ENCODE measurements at places on chromosomes 3 and 15.

DNA sequence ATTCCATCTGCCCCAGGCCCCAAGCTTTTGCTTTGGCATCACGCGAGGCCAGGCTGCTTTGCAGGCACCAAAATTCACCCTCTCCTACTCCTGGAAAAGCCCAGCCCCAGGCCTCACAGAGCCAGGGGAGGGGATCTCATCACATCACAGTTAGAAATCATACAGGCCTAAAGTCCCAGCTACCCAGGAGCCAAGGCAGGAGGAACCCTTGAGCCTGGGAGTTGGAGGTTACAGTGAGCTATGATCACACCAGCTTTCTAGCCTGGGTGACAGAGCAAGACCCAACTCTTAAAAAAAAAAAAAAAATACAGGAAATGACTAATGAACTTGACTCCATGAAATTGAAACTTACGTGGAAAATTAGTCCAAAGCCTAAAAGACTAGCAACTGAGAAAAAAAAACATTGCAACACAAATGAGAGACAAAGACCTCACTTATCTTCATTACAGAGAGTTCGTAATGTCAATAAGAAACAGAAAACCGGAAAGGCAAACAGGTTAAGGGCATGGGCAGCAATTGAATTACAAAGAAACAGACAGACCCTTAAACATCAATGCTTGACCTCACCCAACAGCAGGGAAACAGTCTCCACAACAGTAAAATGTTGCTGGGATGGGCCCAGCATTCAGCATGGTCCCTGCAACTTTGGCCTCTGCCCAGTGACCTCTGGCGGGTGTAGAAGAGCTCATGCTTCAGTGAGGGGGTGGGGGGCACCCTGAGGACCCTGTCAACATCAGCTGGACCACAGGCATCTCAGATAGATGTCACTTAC lies 151.5 kb downstream of the LRRK1 start:
- DNase-seq, result peak; percentile 76

DNA sequence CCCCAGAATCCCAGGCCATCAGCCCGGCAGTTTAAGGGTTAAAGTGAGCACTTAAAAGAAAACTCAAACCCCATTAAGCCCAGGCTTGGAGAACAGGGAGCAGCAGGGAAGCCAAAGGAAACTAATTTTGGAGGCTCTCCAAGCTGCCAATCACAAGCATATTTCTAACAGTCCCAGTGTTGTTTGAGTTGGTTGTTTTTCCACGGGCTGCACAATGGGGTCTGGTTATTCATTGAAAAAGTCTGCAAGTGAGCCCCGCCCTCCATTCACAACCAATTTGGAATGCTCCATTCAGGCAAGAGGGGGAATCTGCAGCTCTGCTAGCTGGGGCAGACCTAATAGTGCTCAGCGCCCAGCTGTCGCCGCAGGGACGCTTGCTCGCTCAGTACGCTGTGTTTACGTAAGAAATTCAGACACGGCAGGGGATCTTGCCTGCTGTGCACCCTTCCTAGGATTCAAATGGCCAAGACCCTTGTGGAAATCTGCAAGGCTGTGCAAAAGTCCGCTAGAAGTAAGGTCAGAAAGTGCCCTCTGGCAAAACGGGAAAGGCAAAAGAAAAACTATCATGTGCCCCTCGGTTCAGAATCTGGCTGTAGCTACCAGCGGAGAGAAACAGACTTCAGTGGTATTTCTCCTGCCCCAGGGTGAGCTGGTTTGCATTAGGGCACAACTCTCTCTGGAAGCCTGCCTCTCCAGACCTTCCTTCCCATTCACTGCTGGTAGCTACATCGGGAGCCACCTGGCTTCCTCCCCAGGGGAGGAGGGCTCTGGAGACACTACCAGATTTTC lies 11.0 kb downstream of the ETV5 start:
- peak; percentile 84 for DNase-seq

GRCh38 chr15:90588427-90588826 lies 58.7 kb downstream of the CRTC3 start:
- no peak for DNase-seq

GRCh38 chr15:60237446-60237845 lies 160.3 kb downstream of the ANXA2 start:
- no peak for DNase-seq

GRCh38 chr3:48112813-48113212 lies 75.4 kb downstream of the CDC25A start:
- no peak for DNase-seq

DNA sequence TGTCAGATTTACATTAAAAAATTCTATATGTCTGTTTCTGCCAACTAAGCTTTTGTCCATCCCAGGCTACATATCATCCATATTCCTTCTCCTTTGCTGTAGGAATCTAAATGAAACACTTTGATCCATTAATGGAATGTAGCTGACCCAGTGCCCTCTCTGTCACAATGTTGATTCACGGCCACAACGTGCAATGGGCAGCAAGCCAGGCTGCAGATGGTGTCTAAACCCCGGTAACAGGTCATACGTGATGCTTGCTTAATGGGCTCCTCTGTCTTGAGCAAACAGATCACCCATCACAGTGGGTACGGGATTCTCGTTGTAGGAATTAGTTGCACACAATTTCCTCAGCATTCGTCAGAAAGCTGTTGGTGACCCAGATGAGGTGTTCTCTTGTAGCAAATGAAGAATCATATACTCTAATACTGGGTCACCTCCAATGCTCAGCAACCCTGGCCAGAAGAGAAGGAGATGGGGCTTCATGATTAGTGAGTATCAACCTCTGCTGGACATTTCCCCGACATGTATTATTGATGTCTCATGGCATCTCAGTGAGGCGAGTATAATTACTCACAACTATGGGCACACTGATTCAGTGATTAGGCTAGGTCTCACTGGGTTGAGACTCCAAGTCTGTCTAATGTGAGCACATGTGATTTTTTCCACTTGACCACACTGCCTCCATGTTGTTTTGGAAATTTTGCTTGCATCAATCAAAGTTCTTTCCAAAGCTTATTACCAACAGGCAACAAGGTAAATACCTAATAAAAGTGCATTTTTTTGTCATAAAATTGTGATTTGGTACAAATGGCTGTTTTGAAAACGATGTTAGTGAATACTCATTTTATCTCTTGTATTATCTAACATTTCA lies 12.9 kb upstream of the DCBLD2 start:
- DNase-seq, result no peak

DNA sequence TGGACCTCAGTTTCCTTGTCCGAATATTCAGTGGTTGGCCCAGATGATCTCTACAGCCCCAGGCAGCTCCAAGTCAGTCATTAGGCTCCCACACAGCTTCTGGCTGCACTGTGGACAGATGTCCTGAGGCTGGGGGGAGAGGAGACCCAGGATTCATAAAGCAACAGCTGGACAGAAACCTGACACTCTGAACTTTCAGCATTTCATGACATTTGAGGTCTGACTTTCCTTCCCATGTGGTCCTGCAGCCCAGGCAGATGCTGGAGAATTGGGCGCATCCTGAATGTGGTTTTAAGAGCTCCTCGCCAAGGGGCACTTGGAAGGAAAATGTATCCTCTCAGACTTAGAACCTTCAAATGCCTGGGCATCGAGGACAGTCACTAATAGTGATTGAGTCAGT lies 307.6 kb upstream of the LRRFIP2 start:
- no peak for DNase-seq

DNA sequence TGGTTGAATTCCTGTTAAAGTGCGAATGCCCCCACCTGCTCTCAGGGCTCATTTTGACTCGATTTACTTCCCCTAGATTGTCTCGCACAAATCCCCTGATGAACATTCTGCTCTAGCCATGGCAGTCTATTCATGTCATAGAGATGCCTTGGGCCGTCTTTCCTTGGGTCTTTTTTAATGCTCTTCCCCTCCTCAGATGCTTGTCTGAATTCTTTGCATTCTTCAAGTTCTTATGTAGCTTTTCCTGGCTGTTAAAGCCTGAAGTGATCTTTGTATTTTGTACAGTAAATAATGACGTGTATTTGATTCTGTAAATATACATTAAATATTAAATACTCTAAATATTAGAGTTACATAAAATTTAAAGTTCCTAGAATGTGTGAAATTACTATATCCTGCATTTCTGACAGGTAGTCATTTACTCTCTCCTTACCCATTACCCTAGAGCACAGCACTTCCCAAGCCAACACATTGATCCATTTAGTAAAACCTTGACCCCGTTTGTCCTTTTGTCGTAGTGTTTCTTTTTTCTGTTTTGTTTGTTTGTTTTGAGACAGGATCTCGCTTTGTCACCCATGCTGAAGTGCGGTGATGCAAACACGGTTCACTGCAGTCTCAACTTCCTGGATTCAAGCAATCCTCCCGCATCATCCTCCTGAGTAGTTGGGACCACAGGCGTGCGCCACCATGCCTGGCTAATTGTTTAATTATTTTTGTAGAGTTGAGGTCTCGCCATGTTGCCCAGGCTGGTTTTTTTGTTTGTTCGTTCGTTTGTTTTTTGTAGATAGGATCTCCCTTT lies 47.9 kb downstream of the YEATS2 start:
- peak; percentile 12 for DNase-seq

GRCh38 chr3:20317616-20318015 lies 131.6 kb upstream of the SGO1 start:
- DNase-seq, result no peak

GRCh38 chr3:148962513-148962912 lies 28.8 kb upstream of the GYG1 start:
- peak; percentile 69 for DNase-seq

DNA sequence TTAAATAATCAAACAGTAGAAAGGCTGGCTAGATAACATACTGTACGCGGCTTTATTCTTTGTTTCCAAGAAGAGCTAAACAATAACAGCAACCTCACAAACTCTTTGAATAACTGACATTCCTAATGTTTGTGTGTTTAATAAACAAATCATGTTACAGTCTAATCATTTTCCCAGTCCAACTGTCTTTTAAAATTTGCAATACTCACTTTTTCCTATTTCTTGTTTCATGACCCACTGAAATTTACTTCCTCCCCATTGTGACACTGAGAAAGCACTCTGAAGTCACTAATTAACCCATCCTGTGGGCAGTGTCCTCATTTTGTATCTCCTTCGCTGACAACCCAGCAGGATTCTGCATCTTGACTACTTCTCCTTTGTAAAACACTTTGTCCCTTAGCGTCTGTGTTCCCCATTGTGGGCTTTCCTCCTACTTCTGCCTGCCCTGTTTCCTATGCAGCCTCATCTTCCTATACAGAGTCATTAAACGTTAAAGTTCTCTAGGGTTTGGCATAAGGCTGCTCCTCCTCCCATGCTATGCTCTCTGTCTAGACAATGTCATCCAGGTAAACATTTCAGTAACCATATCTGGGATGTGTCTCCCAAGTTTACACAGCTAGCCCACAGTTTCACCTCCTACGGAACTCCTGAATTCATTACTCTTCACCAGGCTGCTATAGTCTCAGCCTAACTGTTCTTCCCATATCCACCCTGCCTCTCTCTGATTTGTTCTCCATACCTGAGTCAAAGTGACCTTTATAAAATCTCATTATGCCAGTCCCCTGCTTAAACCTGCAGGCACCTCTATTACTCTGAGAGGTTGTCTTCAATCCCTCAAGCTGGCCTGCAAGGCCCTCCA lies 148.9 kb downstream of the GREM1 start:
- no peak for DNase-seq

- DNase-seq, result no peak
Measured at GRCh38 chr3:86930181-86930580, 60.8 kb downstream of the VGLL3 start.

GRCh38 chr3:98740324-98740723 lies 22.8 kb upstream of the ST3GAL6 start:
- DNase-seq, result no peak

DNA sequence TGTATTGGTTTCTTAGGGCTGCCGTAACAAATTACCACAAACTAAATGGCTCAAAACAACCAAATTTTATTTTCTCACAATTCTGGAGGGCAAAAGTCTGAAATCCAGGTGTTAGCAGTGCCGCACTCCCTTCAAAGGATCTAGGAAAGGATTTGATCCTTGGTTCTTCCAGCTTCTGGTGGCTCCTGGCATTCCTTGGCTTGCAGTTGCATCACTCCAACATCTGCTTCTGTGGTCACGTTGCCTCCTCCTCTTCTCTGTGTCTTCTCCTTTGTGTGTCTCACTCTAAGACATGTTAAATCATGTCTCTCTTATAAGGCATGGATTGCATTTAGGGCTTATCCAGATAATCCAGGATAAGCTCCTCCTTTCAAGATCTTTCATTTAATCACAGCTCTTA lies 262.2 kb downstream of the MEX3B start:
- no peak for DNase-seq

- DNase-seq, result no peak
Measured at GRCh38 chr15:72991026-72991425, 61.2 kb upstream of the NEO1 start.

GRCh38 chr3:183393625-183394024 lies 34.8 kb downstream of the MCF2L2 start:
- no peak for DNase-seq

GRCh38 chr3:17730318-17730967 lies 12.0 kb downstream of the TBC1D5 start:
- no peak for DNase-seq

GRCh38 chr15:87626860-87627259 lies 629.7 kb downstream of the NTRK3 start:
- DNase-seq, result no peak

GRCh38 chr3:134797741-134798451 lies 2.8 kb downstream of the EPHB1 start:
- DNase-seq, result no peak

Measured in AG20443 (cell line).